Regular cardiac myocyte (primary cell): ENCODE measurements at places on chromosomes 7 and 10. TPM values are rescaled to one million over a fixed set of nuclear protein-coding genes. Genes with fewer than 3 reads are reported as not detected.

Gene SAMD9
- total RNA-seq: 19.7 and 22.0 TPM in 2 replicates

Gene CFAP46
- under 0.01 and 0.19 TPM in 2 replicates for total RNA-seq

Gene CYP26C1
- under 0.01 TPM in 2 replicates for total RNA-seq

Gene RADIL
- 0.38 and 0.56 TPM in 2 replicates for total RNA-seq

Gene PYROXD2
- total RNA-seq: 6.5 and 16.6 TPM in 2 replicates

Gene SFRP4
- 12.3 and 235 TPM in 2 replicates for total RNA-seq
